ENCODE measurements at places on chromosomes 2 and 18. TPM values are rescaled to one million over a fixed set of nuclear protein-coding genes. Genes with fewer than 3 reads are reported as not detected.

GRCh38 chr18:75204732-75205513 is 4.0 kb downstream of the PTGR3 start:
- H3K4me3 ChIP-seq = peak overlapping the region; percentile 72
- DNase-seq = no peak
- peaks cover 35% of the 10 kb centered on the region for H3K4me1 ChIP-seq
- peaks cover 18% of the 10 kb centered on the region for H3K27me3 ChIP-seq

DNA sequence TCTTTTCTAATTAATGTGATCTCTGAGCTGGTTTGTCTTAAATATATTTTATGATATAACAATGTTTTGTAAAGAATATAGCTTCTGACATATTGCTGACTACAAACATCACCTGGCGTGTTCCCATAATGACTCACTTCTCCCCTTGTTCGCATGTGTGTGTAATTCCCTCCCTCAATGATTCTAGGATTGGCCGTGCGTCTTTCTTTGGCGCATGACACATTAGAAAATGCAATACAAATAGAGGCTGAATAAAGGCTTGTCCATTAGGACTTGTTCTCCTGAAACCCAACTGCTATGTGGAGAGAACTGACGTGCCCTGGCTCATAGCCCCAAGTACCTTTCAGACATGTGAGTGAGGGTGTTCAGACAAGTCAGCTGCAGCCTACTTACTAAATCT is 159.7 kb upstream of the CDH20 start:
- DNase-seq = no peak
- no peak overlapping the region for H3K4me3 ChIP-seq
- no peaks in the 10 kb centered on the region for H3K4me1 ChIP-seq
- H3K27ac ChIP-seq = no peak overlapping the region

DNA sequence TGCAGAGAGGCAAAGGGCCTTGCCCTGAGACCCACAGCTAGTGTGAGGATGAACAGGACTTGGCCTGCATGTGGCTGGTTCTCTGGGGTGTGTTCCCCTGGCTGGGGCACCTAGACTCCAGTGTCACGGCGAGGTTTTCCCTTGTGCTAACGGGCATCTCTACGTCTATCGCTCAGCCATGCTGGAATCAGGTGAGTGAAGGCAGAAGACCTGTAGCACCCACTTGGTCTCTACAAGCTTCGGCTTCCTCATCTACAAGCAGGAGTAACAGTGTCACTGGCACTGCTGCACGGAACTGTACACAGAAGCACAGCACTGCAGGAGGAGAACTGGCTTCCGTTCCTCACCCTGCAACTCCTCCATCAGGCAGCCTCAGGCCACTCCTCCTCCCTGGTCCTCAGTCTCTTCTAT is 30.6 kb downstream of the HS1BP3 start:
- no peaks in the 10 kb centered on the region for H3K27me3 ChIP-seq
- H3K36me3 ChIP-seq = peaks cover 4% of the 10 kb centered on the region
- H3K4me1 ChIP-seq = no peaks in the 10 kb centered on the region
- H3K27ac ChIP-seq = no peak overlapping the region

DNA sequence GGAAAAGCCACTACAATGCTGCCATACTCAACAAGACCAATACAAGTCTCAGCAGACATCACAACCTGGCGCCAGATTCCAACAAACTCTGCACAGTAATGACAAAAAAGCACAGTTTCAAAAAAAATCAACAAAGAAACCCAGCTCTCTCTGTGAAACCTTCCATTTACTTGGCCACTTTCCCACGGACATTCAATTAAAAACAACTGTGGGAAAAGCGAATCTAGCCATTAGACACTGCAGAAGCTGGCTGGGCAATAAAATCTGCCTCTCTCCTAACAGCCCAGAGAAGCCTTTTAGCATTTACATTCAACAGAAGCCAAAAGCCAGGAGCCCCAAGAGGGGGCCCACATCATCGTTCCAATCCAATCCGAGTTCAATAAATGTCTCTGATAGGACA is 128.9 kb downstream of the HDAC4 start:
- no peaks in the 10 kb centered on the region for H3K36me3 ChIP-seq
- DNase-seq = no peak
- no peaks in the 10 kb centered on the region for H3K27me3 ChIP-seq

- no peaks in the 10 kb centered on the region for H3K36me3 ChIP-seq
Measured at GRCh38 chr2:125296742-125297141, 1271.7 kb downstream of the CNTNAP5 start.

DNA sequence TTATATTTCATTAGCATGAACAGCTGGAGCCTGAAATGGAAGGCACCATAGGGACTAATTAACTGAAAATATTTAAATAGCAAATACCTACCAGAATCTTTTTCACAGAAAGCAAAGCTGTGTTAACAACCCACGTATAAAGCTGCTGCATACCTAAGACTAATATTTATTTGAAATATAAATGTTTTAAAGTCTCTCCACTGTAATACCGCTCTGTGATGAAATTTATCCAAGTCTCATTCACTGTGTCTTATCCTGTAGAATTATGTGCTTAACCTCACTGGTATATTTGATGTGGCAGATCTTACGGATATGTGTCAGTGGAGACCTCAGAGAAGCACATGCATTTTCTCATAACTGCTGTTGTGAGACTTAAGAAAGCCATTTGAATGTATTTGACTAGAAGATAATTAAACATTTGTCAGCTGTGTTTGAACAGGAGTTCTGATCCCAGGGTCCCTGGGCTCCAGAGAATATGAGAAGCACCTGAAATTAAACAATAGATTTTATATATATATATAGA is 373.3 kb downstream of the ZNF804A start:
- no peak for DNase-seq
- no peak overlapping the region for H3K27ac ChIP-seq
- H3K36me3 ChIP-seq = no peaks in the 10 kb centered on the region
- H3K4me3 ChIP-seq = no peak overlapping the region
- no peaks in the 10 kb centered on the region for H3K27me3 ChIP-seq

GRCh38 chr2:26988058-26988860 is 17.8 kb downstream of the MAPRE3 start:
- H3K27me3 ChIP-seq = no peaks in the 10 kb centered on the region
- H3K4me1 ChIP-seq = peaks cover 2% of the 10 kb centered on the region
- H3K36me3 ChIP-seq = no peaks in the 10 kb centered on the region

DNA sequence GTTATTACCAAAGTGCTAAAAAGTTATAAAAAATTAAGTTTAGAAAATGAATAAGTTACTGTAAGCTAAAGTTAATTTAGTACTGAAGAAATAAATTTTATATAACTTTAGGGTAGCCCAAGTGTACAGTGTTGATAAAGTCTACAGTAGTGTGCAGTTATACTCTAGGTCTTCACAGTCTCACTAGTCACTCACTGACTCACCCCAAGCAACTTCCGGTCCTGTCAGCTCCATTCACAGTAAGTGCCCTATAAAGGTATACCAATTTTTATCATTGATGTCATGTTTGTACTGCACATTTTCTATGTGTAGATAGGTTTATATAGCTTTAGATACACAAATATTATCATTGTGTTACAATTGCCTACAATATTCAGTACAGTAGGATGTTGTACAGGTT is 518.3 kb upstream of the PIK3C3 start:
- no peaks in the 10 kb centered on the region for H3K4me1 ChIP-seq
- no peak for DNase-seq
- H3K4me3 ChIP-seq = no peak overlapping the region
- no peaks in the 10 kb centered on the region for H3K27me3 ChIP-seq
- H3K36me3 ChIP-seq = peaks cover 8% of the 10 kb centered on the region

GRCh38 chr2:217722883-217723472 is 279.8 kb downstream of the TNS1 start:
- peaks cover 8% of the 10 kb centered on the region for H3K27me3 ChIP-seq
- H3K36me3 ChIP-seq = no peaks in the 10 kb centered on the region
- no peak overlapping the region for H3K4me3 ChIP-seq
- H3K4me1 ChIP-seq = no peaks in the 10 kb centered on the region

DNA sequence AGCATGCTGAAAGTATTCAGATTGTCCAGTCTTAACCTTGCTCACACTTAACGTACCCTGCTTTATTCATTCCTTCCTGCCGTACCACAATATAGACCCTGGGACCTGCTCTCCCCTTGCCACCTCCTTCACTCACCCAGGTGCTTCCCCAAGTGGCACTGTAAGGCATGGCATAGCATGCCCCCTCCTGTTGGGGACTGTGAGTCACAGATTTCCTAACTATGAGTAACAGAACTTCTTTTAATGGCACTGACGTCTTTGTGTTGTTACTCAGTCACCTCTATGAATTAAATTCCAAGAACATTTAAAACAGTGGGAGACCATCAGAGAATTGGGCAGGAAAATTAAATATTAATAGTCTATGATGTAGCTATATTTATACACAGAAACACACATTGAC is 117.2 kb downstream of the CTNNA2 start:
- DNase-seq = no peak
- H3K4me1 ChIP-seq = peaks cover 9% of the 10 kb centered on the region
- H3K27me3 ChIP-seq = no peaks in the 10 kb centered on the region
- H3K4me3 ChIP-seq = no peak overlapping the region
- H3K27ac ChIP-seq = no peak overlapping the region

- no peaks in the 10 kb centered on the region for H3K27me3 ChIP-seq
- no peaks in the 10 kb centered on the region for H3K36me3 ChIP-seq
- H3K27ac ChIP-seq = peak overlapping the region; percentile 22
- peaks cover 8% of the 10 kb centered on the region for H3K4me1 ChIP-seq
- H3K4me3 ChIP-seq = no peak overlapping the region
Measured at GRCh38 chr2:224982910-224983711, 59.2 kb downstream of the DOCK10 start.

DNA sequence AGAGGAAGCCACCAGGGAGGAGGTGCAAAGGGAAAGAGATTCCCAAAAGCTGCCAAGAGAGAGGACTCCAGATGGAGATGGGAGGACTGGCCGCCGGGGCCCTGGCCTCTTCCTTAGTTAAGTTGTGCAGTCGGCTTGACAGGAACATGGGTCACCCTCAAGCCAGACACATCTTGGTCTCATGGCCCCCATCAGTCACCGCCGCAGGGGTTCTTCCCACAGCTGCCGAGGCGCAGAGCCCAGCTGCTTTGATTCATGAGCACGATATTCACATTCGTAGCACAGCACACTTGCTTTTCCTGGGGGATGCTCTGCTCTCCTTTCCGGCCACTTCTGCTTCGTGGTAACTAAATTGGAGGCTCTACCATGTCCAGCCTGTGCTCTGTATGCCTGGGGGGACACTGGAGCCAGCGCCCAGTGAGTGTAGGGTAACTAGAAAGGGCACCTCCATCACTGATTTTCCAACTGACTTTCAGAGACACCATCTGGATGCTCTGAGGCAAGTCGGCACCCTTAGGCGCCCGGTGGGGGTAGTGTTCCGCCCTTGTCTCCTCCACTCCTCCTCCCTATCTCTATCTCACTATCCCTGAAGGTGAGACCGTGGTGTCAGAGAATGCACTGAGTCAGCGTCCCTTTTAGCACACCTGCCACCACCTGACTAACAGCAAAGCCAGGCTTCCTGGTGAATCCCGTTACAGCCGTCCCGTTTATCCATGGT is 13.3 kb downstream of the TWIST2 start:
- H3K27me3 ChIP-seq = peaks cover 10% of the 10 kb centered on the region
- DNase-seq = no peak
- no peaks in the 10 kb centered on the region for H3K36me3 ChIP-seq
- H3K27ac ChIP-seq = peak overlapping the region; percentile 59

DNA sequence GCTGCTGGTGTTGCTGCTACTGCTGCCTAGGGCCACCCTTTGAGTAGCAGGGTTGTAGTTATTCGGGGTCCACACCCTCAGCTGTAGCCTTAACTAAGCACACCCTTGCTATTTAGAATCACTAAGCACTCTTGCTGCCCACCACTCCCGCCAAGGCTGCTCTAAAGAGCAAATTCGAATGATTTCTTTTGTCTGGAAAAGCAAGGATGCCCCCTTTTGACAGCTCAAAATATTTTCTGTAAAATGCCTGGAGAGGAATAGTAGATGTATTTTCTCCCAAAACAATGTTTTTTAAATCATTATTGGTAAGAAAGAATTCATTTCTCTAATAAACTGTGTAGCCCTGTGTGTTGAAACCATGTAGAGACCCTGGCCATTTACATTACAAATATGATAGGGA is 80.8 kb upstream of the PAPOLG start:
- no peak overlapping the region for H3K4me3 ChIP-seq
- H3K4me1 ChIP-seq = no peaks in the 10 kb centered on the region
- DNase-seq = no peak
- no peaks in the 10 kb centered on the region for H3K36me3 ChIP-seq
- H3K27me3 ChIP-seq = peaks cover 23% of the 10 kb centered on the region

RBM44 gene
- 0.81 TPM for total RNA-seq

ACMSD gene
- not detected for total RNA-seq

PDE1A gene
- total RNA-seq = 3.3 TPM

PROKR1 gene
- 0.12 TPM for total RNA-seq

PFN4 gene
- 0.55 TPM for total RNA-seq

ATP6V1C2 gene
- 0.19 TPM for total RNA-seq

UPP2 gene
- total RNA-seq = not detected
